ENCODE measurements at places on chromosomes 16 and 17. TPM values are rescaled to one million over a fixed set of nuclear protein-coding genes. Genes with fewer than 3 reads are reported as not detected.

DNA sequence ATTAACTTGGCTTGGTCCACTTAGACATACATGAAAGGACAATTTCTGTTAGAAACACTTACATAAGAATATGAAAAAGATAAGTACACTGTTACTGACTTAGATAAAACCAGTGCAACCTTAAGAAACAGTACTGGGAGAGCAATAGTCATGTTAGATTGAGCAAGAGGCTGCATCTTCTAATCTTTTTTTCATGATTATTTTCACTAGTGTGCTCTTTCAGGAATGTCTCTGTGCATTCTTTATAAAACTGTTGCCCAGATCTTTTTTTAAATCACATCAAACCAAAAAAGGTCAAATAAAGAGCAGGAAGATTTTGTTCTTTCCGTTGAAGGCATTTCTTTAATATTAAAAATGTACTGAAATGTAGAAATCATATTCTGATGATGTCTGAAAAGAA lies 100.7 kb upstream of the AXIN2 start:
- no peak for DNase-seq

GRCh38 chr16:57865746-57866528 lies 63.6 kb upstream of the KIFC3 start:
- DNase-seq, result no peak

DNA sequence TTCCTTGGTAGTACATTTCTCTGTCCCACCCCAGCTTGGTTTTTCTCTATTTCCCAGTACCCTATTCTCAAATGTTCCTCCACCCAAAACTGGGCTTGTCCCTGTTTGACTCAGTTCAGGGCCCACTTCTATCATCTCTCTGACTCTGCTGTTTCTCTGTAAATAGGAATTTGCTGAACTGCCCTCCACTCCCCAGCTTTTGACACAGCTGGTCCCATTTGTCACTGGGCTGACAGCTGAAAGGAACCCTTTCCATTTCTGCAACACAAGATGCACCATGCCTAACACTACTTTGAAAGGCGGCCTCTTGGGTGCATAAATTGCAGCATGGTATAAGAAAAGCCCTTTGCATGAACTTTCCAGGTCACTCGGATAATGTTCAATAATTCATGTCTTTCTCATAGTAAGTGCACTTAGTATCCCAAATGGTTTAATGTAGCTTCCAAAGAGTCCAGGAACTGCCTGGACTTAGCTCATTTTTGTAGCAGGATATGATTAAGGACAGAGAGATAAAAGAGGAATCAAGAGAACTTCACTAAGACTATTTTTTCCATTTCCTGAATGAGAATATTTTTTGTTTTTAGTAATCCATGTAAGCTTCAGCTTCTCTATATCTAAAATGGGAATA lies 256.7 kb downstream of the CDH11 start:
- no peak for DNase-seq

DNA sequence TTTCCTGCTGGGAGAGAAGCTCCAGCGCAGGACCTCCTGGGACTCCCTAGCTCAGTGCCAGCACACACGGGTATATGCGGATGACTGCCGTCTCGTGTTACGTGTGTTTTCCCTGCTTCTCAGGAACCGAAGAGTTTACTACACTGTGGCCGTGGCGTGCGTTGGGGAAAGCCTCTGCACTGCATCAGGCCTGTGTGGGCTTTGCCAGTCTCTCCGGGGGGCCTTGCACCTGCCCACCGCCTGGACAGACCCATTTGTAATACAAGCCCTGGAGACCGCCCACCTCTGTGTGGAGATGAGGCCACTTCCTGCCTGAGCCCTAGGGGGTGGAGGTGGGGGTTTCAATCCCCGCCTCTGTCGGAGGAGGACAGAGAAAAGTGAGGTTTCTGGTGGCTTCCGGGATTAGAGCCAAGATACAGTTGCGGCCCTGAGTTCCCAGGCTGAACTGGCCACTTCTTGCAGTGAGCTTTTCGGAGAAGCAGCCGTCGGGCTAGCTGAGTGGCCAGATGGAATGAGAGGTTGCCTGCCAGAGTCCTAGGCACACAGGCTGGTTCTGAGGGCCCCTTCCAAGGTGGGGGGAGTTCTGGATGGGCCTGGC lies 43.4 kb upstream of the GSE1 start:
- DNase-seq, result no peak

GRCh38 chr16:85274924-85275323 lies 162.7 kb upstream of the CIBAR2 start:
- DNase-seq, result no peak

- no peak for DNase-seq
These were observed 93.8 kb upstream of the FAM20A start for GRCh38 chr17:68694791-68695485.

DNA sequence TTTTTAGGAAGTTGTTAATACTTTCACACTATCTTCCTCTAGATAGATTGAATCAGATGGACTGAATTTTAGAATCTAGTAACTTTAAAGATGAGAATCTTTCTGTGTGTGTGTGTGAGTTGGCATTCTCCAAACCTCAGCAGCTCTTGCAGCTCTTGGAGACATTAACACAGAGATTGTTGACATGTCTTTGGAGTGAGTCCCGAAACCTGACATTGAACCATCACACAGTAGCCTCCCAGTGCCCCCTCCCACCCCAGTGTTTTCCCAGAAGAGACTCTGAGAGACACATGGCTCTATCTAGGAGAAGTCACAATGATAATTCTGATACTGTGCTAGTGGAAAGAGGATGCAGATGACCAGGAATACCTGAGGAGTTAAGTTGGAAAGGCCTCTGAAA lies 103.9 kb downstream of the CNTNAP4 start:
- no peak for DNase-seq

The ADAP2 gene
- total RNA-seq, result 4.1 TPM

The ALDOC gene
- total RNA-seq, result 56.7 TPM

The PLD2 gene
- 8.6 TPM for total RNA-seq

The PRSS33 gene
- not detected for total RNA-seq

All from frontal cortex (tissue), 4 donors.